WERI-Rb-1 (cell line): ENCODE measurements at places on chromosomes 2 and 18.

DNA sequence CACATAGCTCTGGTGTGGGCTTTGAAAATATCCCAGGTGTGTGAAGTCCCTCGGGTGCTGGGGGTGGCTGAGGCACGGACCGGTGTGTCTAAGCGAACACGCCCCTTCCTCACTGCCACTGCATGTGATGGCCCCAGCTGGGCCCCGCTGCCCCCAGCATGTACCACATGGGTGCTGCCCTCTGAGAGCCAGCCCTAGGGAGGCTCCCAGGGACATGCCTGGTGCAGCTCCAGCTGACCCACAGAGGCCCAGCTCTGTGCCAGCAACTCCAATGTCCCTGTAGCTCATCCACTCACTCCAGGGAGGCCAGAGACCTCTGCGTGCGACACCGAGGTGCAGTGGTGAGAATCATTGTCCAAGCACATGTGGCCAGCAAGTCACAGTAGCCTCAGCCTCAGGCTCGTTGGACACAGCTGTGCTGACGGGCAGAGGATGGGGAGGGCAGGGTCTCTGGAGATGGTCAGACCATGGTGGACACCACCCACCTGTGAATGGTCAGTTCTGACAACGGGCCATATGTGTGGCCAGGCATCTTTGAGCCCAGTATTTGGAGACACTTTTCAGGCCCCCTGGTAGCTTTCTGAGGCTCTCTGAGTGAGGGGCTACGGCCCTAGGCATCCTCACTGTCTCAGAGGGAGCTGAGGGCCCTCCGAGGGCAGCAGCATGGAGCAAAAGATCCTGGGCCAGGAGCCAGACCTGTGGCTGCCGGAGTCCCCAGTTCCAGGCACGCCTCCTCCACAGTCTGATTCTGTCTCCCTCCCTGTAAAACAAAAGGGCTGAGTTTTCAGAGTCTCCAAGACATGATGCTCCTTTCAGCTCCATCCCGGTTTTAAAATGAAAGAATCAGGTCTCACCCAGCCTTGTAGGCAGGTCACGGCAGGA lies 220.7 kb downstream of the NDUFA10 start:
- peak; percentile 3 for DNase-seq

- no peak for DNase-seq
These were observed 596.6 kb downstream of the PLCL1 start for GRCh38 chr2:198400999-198401398.

GRCh38 chr2:114031605-114032505 lies 142.0 kb downstream of the ACTR3 start:
- no peak for DNase-seq

DNA sequence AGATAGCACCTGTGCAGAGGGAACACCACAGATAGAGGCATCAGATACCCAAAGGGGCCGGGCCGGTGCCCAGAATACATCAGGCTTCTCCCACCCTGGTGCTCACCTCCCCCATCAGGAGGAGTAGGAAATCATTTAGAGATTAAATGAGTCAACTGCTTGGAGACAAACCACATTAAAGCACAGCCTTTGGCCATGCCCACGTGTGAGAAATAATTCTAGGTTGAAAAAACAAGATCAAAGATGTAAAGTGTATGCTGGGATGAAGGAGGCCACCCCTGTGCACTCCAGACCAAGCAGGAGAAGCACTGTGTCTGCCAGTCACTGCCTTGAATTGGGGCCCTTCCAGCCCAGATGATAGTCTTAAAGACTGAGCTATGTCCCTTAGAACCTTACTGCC lies 152.8 kb upstream of the ACAA2 start:
- DNase-seq, result no peak

DNA sequence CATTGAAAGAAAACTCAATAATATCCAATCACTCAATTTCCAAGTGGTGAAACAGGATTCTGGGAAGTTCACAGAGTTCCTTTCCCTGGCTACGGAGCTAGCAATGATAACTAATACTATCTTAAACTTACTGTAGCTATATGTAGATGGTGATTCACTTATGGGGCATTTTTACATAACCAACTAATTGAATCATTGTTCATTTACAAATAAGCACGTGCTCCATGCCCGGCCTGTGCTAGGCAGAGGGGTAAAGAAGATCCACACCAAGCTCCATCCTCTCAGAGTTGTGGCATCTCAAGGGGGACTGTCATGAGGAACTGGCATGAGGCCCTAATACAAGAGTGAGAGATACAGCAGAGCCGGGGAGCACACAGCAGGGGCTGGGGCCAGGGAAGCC lies 176.3 kb downstream of the ANKRD30B start:
- DNase-seq, result no peak

DNA sequence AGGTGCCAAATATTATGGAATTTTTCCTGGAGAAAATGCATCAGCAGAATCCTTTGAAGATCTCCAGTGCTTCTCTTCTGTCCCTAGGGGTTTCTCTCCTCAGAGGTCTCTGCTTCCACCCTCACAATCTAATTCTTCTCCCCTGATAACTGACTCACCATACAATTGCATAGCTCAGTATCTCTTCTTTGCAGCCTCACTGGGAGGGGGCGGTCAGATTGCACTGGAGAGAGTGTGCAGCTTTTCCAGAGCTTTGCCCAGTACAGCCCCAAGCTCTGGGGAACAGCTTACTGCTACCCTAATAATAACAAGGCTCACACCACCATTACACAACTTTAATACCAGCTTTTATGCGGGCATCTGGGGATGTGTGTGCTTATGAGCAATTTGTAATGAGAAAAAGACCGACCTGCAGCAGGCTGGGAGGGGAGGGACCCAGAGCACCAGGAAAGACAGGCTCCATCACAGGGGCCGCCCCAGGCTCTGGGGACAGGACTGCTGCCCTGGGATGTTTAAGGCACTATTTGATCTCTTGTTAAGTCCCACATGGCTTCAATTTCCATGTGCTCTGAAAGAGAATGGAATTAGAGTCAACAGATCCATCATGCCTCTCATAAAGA lies 276.6 kb upstream of the SIX2 start:
- no peak for DNase-seq

GRCh38 chr2:120346667-120347358 lies 877 bp downstream of the INHBB start:
- no peak for DNase-seq

GRCh38 chr18:46636040-46636630 lies 20.9 kb downstream of the LOXHD1 start:
- DNase-seq, result no peak

DNA sequence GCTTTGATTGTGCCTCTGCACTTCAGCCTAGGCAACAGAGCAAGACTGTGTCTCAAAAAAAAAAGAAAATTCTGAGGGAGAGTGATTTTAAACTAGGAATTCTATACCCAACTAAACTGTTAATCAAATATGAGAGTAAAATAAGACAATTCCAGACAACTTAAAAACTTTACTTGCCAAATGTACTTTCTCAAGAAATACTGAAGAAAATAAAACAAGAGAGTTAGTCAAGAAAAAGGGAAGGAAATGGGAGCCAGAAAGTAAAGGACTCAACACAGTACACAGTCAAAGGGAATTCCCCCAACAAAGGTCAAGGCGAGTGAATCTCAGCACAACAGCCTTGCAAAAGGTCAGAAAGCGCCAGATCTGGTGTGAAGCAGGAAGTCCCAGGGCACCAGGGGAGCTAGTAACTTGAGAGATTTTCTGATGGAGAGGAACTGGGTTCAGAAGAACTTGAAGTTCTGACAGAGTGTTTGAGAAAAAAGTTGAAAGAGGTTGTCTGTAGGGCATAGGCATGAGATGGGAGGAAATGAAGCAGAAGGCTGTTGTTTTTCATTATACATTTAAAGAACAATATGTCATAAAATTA lies 22.6 kb upstream of the TBC1D8 start:
- DNase-seq, result no peak

GRCh38 chr2:65232636-65233035 lies 5.0 kb downstream of the ACTR2 start:
- DNase-seq, result no peak
